ENCODE measurements at places on chromosomes 6 and 20.

DNA sequence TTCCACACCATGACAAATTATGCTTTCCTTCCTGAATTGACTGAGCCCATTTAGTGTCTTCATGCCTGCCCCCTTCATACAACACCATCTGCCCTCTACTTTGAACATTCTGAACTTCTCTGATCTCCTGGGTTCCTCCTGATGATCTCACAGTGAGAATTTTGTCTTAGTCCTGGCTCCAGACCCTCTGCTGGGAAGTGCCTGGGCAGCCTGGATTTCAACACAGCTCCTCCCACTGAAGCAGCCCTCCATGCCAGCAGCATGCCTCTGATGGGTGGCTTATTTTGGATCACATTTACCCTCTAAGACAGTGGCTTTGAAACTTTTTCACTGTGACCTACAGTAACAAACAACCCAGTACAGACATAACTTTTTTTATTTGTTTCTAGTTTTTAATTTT is 41.5 kb downstream of the DSE start:
- DNase-seq, result no peak

- peak; percentile 59 for DNase-seq
Measured at GRCh38 chr20:63495741-63496595, 2.9 kb downstream of the EEF1A2 start.

GRCh38 chr6:65289491-65289890 is 417.5 kb downstream of the EYS start:
- no peak for DNase-seq

- no peak for DNase-seq
Measured at GRCh38 chr6:79384845-79385244, 150.4 kb upstream of the HMGN3 start.

GRCh38 chr6:34578445-34579262 is 22.5 kb upstream of the SPDEF start:
- no peak for DNase-seq

GRCh38 chr6:37638414-37639341 is 59.0 kb downstream of the MDGA1 start:
- no peak for DNase-seq

GRCh38 chr20:11158146-11158545 is 484.3 kb upstream of the JAG1 start:
- no peak for DNase-seq

GRCh38 chr6:1057490-1058135 is 254.3 kb upstream of the FOXQ1 start:
- DNase-seq, result no peak

GRCh38 chr20:41011551-41012067 is 17.0 kb upstream of the TOP1 start:
- no peak for DNase-seq

DNA sequence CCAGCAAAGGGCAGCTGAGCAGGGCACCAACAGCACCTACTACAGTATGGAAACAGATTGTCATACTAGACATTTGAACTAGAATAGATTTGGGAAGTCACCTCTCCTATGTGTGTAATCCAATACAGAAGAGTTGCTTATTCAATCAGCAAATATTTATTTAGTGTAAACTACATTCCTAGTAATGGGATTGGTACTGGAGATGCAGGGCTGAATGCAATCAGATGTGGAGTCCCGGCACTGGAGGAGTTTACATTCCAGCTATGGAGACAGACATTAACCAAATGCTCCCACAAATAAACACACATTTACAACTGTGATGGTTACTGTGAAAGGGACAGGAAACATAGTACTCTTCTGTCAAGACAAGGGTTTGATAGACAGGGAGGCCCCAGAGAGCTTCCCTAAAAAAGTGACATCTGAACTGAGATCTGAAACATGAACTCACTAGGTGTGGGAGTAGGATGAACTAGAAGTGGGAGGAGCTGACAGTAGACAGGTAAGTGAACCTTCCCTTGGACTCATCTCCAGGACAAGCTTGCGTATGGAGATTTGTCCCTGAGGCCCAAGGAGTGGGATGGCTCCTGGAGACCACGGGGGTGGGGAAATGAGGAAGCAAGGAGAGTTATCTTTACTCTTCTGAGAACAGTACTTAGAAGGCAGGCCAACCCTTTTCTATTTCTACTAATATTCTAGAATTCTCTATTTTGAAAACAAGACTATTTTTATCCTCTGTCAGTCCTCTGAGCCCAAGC is 420.5 kb downstream of the MAFB start:
- no peak for DNase-seq

- peak; percentile 38 for DNase-seq
Measured at GRCh38 chr6:152170702-152171667, 363.5 kb downstream of the ESR1 start.

GRCh38 chr20:63264519-63264918 is 8.1 kb upstream of the ARFGAP1 start:
- no peak for DNase-seq

GRCh38 chr20:62711703-62712101 is 3.1 kb downstream of the NTSR1 start:
- DNase-seq, result no peak

GRCh38 chr6:14451594-14452374 is 334.2 kb downstream of the CD83 start:
- no peak for DNase-seq

- no peak for DNase-seq
Measured at GRCh38 chr6:100343316-100344077, 121.2 kb downstream of the SIM1 start.

GRCh38 chr6:115986026-115986425 is 74.7 kb downstream of the FRK start:
- DNase-seq, result no peak

DNA sequence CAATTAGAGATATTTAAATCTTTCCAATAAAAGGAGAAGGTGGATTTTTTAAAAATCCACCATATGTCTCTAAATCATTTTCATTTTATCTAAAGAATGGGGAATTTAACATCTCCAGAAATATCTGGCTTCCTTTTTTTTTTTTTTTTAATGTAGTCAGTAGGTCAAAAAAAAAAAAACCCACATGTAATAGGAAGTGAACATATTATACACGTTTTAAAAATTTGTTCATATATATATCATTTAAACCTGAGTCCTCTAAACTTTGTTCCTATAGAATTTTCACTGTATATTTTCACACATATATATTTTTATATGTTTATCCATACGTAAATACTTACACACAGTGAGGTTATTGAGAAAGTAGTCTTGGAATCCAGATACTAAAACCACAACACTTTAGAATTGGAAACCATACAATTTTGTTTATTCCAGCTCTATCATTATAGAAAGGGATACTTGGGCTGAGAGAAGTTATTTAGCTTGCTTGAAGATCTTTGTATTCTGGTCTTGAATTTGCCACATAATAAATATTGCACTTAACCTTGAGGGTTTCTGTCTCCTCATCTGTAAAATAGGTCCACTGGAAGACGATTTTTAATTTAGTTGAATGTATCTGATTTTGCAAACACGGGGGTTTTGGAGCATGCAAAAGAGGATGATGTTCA is 62.1 kb upstream of the ZNF217 start:
- no peak for DNase-seq

- no peak for DNase-seq
Measured at GRCh38 chr20:56540415-56540814, 7.4 kb downstream of the FAM209B start.

DNA sequence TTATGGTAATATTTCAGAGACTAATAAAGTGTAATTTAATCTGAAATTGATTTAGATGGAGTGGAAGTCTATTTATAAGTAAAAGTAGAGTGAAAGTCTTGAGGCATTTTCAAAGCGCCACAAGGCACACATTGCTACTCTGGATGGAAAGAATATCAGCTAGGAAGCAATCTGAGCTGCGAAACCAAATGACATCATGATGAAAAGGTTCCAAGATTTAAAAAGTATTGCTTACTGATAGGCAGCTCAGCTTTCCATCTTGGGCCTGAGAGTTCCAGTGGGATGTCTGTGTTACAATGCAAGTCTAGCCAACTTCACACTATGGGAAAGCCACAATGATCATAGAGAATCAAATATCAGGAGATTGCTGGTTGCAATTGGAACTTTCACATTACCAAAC is 126.9 kb upstream of the VGLL2 start:
- DNase-seq, result no peak

DNA sequence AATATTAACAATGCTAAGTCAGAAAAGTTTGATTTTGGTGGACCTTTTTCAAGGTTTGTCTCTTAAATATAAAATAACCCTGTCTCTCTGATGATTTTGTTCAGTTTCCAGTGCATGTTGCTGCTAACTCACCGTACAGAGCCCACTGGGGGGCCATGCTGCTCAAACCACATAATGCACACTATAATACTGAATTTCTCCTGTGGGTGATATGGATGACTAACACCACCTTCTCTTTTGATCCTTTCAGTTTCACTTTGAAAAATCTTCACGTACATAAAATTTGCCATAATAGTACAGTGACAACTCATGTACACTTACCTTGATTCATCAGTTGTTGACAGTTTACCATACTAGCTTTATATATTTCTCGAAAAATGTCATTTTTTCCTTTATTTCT is 506.6 kb upstream of the MAN1A1 start:
- DNase-seq, result no peak

- DNase-seq, result no peak
Measured at GRCh38 chr20:9699181-9699580, 139.7 kb downstream of the PAK5 start.

DNA sequence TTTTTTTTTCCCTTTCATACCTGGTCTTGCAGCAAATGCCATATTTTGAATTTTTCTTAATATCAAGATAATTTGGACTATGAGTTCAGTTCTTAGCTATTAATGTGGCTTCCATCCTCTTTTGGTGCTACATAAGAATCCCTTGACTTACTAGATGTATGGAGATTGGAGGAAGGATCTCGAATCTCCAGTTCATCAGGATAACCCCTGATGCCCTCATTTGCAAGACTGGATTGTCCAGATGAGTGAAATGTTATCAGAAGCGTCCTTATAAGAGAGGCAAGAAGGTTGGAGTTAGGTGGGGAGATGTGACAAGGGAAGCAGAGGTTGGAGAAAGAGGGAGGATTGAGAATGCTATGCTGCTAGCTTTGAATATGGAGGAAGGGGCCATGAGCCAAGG is 499.6 kb upstream of the SYNCRIP start:
- no peak for DNase-seq

GRCh38 chr6:89310929-89311328 is 4.2 kb downstream of the GABRR2 start:
- DNase-seq, result no peak

GRCh38 chr6:107822176-107823046 is 1.7 kb downstream of the SCML4 start:
- peak; percentile 56 for DNase-seq

DNA sequence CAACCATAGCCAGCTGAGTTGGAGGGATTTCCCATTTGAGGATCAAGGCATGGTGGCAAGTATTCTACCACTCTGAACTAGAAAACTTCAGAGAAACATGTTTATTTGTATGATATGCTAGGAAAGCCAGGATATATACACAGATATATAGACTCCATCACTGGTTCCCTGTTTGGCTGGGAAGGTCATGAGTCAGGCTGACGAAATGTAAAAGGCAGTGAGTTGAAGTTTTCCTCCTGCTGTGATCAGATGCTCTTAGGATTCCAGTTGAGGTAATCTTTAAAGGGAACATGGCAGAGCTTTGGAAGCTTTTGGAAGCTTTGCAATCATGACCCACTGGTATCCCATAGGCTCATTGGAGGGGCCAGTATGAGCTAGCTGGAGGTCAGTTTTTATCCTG is 1369.1 kb downstream of the EPHA7 start:
- DNase-seq, result no peak

DNA sequence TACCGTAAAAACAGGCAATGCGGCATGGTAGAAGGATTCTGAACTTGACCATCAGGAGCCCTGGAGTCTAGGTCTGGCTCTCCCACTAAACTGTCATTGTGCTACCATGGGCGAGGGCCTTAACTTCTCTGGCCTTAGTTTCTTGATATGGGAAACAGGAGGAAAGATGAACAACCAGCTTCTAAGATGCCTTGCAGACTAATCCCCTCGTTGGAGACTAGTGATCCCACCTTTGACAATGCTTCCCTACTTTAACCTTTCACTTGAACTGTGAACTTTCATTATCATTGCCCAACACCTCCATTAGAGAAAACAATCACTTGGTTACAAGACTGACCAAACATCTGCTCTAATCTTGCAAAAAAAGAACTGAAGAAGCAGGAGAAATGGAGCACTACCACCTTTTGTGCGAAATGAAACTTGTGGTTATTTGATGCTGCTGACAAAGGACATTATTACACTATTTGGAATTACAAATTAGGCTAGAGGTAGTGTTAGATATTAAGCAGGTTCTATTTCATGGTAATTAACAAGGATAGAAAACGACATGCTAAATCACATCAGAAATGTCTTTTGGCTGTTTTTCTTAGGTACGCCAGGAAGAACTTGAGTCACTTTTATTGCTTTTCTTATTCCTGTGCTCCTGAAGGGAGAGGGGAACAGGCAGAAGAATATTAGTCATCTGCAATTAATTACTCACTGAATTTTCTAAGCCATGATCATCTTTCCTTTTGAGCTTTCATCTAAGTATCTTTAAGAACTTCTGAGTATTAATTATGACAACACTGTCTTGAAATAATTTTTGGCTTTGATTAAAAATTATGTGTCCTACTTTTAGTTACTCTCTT is 39.1 kb upstream of the ARHGAP18 start:
- no peak for DNase-seq

DNA sequence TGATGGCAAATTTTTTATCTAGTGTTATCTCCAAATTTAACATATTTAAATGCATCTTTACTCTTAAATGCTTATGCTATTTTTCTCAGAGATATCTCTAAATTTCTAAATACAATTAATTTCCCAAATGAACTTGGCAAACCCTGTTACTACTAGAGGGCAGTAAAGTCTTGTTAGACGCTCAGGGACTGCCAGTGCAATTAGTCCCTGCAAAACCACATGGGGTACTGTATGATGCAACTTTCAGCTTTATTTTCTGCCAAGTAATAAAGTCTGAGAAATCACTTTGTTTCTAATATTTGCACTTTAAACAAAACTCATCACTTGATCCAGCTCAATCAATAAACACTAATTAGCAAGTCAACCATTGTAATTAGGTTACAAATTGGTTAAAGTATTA is 76.0 kb upstream of the ADGRB3 start:
- DNase-seq, result no peak

DNA sequence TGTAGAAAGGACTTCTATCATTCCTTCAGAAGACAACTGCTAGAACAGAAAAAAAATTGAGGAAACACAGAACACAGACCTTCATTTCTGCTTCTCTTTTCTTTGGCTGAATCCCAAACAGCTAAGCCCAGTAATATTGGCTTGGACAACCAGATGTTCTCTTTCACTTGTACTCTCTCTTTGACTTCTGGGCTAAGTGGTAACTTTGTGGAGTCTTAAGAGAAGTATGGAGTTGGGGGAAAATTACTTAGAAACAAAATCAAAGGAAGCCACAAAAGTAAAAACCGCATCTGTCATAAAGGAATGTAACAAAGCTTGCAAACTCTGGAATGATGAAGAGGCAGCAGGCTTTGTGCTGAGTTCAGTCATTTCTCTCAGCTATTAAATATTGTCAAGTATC is 587.5 kb downstream of the CBLN4 start:
- DNase-seq, result no peak

DNA sequence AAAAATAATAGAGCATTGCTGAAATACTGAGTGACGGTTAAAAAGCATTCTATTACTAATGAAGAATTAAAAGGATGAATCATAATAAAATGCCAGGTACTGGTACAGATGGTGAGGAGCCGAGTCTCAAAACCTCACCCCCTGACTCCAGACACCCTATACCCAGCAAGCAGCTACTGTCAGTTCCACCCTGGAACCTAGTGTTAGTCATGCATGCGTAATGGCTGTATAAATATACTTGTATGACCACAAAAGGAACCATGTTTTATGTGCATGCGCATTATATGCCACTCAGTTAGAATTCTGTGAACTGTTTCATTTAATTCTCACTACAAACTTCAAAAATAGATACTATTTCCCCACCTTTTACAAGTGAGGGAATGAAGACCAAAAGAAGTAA is 568.7 kb upstream of the RNF217 start:
- no peak for DNase-seq

- no peak for DNase-seq
Measured at GRCh38 chr20:32918296-32918695, 59.6 kb downstream of the EFCAB8 start.
